Germinal center (tissue), 1 donor: ENCODE measurements at places on chromosomes 6 and 20.
A peak's percentile ranks its signal among the peaks of the same experiment; 100 is the strongest.

- DNase-seq = no peak
Observed at GRCh38 chr20:33589059-33589458, 73.1 kb upstream of the C20orf144 start.

DNA sequence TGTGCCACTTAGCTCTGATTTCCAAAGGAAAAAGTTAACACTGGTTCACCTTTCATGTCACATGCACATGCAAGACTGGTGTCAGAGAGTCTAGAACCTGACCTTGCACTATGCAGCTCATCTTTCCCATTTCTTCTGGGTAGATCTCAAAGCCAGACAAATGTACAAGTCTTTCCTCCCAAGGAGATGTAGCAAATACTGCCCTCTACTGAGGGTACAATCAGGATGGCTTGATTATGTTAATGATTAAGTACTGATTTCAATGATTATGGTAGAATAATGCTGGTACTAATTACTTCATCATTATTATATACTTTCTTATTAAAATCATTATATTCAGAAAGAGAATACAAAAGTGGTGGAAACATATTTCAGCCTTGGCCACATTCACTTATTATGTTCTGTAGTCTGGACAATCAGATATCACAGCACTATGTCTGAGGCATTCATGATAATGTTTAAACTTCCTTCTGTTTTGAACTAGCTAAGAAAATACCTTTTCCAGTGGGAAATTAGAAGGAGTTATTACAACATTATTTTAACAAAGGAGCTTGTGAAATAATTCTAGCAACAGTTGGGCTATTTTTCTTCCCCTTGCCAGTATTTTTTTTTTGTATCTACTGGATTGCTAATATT, 68.5 kb upstream of the FOXO3 start:
- peak; percentile 24 for DNase-seq

DNA sequence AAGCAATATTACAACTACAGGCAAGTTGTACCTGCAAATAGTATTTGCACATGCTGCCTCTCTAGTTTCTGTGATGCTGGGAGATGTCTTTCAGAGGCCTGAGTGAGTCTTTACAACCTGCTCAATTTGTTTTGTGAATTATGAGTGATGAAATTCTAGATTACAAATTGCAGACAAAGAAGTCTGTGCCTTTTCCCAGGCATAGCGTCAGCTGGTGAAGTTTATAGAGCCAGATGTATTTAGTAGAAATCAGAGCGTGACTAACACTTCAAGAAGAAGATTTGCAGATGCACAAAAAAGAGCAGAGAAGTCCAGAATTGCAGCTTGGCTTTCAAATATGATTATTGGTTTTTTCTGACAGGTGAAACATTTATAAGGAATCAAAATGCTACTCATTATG, 289.9 kb downstream of the PLCB1 start:
- no peak for DNase-seq

GRCh38 chr6:42901538-42901957, 14.3 kb upstream of the PTCRA start:
- peak; percentile 60 for DNase-seq

DNA sequence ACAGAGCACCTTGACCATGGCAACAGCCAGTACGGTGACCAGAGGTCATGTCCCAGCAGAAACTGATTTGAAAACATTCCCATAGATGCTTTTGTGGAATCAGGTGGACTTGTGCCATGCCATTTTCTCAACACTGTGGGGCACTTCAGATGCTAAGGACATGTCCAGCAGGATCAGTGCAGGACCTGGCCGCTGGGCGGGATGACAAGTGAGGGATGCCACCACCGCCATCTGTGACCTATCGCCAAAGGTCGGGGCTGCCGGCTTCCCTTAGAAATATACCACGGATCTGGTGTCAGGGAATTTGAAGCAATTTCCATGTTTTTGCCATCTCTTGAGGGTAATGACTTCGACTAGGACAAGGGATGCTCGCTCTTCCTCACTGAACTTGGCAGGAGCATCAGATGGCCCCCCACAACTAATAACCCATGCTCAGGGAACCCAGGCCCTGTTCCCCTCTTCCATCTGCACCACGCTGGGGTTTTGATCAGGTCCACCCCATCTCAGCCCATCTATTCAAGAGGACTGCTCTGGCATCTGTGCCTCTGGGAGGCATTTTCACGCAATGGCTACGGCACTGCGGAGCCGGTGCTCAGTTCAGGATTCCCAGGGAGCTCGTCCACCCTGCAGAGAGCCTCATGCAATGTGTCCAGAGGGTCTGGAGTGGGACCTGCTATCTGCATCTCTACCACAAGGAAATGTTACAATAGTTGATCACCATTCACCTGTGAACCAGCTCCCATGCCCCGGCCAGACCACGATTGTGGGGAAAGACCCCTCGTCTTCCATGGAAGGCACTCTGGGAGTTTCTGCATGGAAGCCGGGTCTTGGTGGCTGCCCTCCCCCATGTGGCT, 302.6 kb downstream of the TAF4 start:
- no peak for DNase-seq

DNA sequence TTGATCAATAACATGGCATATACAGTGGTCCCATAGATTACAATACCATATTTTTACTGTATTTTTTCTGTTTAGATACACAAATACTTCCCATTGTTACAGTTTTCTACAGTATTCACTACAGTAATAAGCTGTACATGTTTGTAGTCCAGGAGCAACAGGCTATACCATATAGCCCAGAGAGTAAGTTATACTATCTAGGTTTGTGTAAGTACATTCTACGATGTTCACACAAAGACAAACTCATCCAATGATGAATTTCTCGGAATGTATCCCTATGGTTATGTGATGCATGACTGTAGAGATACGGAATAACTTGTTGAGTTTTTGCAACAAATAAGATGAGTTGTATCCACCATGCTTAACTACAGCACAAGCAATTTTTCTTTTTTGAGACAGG, 3.6 kb upstream of the MYO6 start:
- no peak for DNase-seq

DNA sequence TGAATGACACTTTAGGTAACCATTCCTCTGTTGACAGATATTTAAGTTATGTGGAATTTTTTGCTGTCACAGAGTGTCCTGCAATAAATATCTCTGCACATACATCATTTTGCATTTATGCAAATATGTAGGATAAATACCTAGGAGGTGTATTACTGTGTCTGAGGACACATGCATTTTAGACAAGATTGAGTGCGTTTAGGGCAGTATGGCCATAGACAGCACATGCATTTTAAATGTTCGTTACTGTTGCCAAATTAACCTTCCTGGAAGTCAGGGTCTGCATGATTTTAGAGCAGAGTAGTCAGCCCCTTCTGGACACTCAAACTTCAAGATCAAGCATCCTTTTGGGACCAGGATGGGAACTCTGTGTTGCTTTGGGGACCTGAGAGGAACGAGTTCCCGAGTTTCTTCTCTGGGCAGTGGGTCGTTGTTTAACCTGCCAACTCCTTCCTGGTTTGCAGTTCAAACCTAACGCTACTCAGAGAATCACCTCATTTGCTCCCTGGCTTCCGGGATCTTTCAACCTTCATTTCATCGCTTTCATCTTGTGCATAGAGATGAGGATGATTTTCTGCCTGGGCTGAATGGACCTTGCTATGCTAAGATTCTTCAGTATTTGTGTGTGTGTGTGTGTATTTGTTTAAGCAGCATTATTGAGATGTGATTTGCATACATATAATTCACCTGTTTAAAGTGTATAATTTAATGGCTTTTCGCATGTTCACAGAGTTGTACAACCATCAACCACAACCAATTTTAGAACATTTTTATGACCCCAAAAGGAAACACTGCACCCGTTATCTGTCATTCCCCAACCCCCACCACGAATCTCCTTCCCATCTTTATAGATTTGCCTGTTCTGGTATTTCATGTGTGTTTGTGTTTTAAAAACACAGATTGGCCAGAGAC, 9.8 kb downstream of the BCAS4 start:
- DNase-seq = peak; percentile 61

GRCh38 chr6:44096612-44097011, 30.6 kb downstream of the MRPL14 start:
- peak; percentile 87 for DNase-seq

DNA sequence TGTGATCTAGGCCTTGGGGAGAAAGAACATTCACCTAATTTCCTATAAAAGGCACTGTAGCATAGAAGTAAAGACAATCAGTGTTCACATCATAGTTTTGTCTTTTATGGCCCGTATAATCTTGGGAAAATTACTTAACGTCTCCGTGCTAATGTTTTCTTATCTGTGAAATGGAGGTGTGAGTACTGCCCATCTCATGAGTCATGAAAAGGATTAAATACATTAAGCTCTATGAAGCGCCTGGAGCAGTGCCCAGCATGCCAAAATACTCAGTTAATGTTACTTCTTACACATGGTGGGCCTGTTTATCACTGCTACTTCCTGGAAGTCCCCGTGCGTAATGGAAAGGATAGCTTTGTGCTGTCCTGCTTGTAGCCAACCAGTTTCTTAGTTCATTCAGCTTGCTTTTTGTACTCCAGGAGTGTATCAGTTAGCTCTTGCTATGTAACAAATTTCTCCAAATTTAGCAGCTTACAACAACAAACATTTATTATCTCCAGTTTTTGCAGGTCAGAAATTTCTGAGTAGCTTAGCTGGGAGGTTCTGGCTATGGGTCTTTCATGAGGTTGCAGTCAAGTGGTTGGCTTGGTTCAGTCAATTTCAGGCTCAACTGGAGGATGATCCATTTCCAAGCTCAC, 103.6 kb upstream of the BMP2 start:
- no peak for DNase-seq

DNA sequence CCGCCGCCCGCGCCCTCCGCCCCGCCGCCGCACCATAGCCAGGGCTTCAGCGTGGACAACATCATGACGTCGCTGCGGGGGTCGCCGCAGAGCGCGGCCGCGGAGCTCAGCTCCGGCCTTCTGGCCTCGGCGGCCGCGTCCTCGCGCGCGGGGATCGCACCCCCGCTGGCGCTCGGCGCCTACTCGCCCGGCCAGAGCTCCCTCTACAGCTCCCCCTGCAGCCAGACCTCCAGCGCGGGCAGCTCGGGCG, 1.5 kb downstream of the FOXC1 start:
- peak; percentile 45 for DNase-seq

DNA sequence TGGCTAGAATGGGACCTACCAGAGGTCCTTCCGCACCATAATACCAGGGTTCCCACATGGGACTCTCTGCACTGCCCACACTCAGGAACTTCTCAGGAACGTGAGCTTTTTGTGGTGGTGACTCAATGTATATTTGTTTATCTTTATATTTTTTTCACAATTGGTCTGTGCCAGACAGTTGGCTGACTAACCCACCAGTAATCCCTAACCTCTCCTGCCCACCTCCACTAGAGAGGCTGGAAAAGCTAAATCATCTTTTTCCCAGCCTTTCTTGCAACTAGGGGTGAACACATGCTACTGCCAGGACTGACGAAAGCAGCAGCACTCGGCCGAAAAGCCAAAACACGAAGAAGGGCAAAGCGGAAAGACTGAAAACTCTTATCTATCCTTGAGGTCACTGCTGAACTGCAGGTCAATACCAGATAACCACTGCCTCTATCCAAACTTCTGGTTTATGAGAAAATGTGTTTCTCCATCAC, 112.9 kb downstream of the TRERF1 start:
- DNase-seq = no peak

DNA sequence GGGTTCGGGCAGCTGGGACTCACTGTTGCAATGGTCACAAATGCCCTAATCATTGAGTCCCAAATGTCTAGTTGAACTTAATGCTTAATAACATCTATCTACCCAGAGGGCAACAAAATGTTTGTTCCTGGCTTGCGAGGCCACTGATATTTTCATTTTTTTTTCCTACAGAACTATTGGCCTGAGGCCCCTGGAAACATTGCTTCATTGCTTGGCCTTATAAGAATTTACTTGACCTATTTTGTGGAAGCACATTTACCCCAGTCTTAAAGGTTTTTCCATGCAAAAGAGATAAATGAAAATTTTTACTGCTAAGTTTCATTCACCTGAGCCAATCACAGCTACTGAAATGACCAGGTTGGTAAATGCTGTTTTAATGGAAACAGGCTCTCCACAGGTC, 133.1 kb upstream of the RIPOR2 start:
- no peak for DNase-seq

- no peak for DNase-seq
Observed at GRCh38 chr20:48131581-48131980, 346.3 kb upstream of the SULF2 start.

DNA sequence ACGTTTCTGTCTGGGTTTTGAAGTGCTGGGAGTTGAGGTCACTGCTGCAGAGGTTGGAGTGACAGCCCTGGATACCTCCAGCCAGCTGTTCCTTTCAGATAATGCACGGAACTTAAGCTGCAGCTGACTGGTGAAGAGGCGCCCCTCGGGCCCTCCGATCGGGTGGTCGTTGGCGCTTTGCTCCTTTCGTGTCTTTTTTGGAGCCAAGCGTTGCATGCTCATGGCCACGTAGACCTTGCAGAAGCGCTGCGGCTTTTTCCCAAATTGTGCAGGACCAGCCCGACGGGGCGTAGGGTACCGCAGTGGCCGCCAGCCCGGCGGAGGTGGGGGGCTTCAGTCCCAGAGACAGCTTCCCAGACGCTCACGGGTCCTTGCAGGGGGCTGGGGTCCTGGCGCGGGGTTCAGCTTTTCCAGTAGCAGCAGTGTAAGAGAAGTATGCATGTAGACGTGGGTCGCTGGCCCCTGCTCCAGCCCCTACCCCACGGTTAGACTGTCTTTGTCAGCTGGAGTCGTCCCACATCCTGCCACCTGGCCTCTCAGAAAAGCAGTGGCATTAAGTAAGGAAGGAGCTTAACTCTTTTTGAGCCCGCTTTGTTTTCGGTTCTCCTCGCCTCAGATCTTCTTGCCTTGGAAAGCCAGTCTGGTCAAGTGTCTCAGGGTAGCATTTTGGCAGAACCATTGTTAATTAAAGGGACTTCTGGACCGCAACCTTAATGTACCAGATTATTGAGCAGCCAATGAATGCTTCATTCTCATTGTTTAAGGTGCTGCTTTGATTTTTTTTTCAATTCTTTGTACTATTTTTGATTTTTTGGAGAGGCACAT, 838 bp downstream of the TNFAIP3 start:
- peak; percentile 51 for DNase-seq

- no peak for DNase-seq
Observed at GRCh38 chr6:157424491-157425020, 43.6 kb downstream of the ZDHHC14 start.

- DNase-seq = no peak
Observed at GRCh38 chr6:72931325-72931887, 293.9 kb downstream of the KHDC1L start.

- peak; percentile 58 for DNase-seq
Observed at GRCh38 chr6:31350196-31351032, 6.6 kb downstream of the HLA-B start.

DNA sequence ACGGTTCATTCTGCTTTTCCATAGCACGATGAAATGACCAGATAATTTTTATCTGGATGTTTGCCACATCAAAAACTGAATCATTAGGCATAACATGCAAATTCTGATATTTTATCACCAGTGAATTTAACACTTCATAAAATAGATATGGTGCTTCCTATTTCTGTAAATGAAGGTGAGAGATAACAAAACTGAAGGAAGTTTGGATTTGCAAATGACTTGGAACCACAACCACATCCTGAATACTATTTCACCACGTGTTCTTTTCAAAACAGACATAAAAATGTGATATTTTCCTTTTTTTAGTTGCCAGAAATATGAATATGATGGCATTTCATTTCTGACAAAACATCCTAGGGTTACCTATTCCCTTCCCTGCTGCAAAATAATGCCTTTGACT, 146.1 kb downstream of the EDN1 start:
- no peak for DNase-seq
